Activated CD4-positive, alpha-beta T cell treated with anti-CD3 and anti-CD28 coated beads, Interleukin-2, amount 10 ng/mL, durations not matched to agents 24 days and 14 days (primary cell): ENCODE measurements at places on chromosomes 6 and 20. TPM values are rescaled to one million over a fixed set of nuclear protein-coding genes. Genes with fewer than 3 reads are reported as not detected.

- DNase-seq = no peak
- H3K27ac ChIP-seq = no peak overlapping the region
- H3K4me1 ChIP-seq = no peaks in the 10 kb centered on the region
These were observed 44.1 kb upstream of the FAM8A1 start for GRCh38 chr6:17556014-17556413.

DNA sequence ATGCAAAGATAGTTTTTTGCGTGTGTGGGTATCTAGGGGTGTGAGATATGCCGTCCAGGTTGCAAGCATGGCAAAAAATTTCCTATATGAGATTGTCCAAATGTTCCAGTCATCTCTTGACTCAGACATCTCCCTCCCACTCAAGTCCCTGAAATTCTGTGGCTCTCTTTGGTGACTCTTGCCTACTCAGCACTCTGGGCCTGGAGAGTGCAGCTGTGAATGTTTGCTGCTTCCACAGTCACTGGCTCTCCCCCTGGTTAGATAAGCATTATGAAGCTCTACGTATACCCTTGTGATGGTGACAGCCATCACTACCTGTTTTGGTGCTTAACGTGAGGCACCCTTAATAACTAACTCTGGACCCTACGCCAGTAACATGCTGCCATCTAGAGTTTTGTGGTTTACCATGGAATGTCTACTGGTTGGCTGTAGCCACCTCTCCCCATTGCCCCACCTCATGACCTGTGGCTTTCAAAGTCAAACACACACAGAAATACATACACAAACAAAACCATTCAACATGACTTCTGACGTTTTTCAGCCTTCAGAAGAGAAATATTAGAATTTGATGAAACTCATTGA is 621.9 kb upstream of the CITED2 start:
- H3K4me1 ChIP-seq = no peaks in the 10 kb centered on the region
- H3K4me3 ChIP-seq = no peak overlapping the region
- no peak overlapping the region for H3K27ac ChIP-seq
- no peak for DNase-seq
- no peaks in the 10 kb centered on the region for H3K36me3 ChIP-seq

DNA sequence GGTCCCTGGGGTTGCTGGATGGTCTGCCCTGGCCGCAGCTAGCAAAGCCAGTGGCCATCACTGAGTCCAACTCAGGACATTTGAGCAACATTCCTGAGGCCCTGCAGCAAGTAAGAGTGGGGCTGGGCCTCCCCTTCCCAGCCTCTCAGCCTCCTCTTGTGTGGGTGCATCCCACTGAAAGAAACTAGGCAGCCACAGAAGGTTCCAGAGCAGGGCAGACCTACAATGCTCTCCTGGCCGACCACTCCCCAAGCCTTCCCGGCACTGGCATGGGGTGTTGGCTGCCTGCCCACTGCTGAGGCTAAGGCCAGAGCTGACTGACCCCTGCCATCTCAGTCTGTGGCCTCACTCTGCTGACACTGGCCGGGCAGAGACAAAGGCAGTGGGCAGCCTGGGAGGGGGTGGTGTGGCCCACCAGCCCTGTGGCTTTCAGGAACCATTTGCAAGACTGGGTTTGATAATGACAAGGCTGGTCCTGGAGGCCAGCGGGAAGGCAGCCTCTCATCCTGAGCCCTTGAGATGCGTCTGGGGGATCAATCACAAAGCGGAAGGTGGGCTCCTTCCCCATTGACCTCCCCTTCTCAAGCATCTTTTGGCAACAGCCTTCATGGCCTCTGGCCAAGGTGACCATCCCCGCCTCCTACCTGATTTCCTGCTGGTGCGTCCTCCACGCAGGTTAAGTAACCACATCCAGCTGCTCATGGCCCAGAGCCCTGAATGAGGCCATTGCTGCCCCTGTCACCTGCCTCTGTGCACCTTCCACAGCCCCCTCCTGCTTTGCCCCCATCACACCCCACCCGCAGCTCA is 9.6 kb downstream of the DLGAP4 start:
- no peaks in the 10 kb centered on the region for H3K36me3 ChIP-seq
- no peaks in the 10 kb centered on the region for H3K4me1 ChIP-seq
- no peak overlapping the region for H3K4me3 ChIP-seq
- DNase-seq = no peak
- no peaks in the 10 kb centered on the region for H3K27me3 ChIP-seq
- no peak overlapping the region for H3K27ac ChIP-seq

Gene TNFRSF6B
- total RNA-seq = not detected in 2 replicates

DNA sequence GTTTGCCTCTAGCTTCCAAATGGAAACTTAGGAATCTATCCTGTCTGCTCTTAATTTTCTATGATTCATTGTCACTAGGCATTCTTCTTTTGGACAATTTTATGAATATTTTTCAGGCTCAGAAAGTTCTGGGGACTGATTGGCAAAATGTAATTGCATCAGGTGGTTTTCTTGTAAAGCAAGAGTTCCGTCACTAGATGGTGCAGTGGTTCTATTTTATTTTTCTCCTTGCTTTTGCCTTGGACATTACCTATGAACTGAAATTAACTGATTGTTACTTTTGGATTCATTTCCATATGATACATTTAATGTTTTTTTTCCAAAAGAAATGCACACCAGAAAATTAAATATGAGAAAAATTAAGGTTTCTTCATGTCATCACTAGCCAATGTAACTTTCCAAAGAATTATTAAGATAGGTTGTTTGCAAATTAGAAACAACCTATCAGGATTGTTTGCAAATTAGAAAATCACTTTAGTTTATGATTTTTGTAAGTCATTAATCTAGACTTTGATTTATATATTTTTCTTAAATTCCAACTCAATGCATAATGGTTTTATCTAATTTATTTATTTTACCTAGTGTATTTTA is 48.0 kb downstream of the TMEM170B start:
- no peak overlapping the region for H3K4me3 ChIP-seq
- no peaks in the 10 kb centered on the region for H3K4me1 ChIP-seq
- no peak overlapping the region for H3K27ac ChIP-seq
- H3K27me3 ChIP-seq = peaks cover 13% of the 10 kb centered on the region

Gene ARFGEF3
- total RNA-seq = 0.47 TPM in 2 replicates

Gene TNFRSF21
- total RNA-seq = 3.8 and 4.2 TPM in 2 replicates

DNA sequence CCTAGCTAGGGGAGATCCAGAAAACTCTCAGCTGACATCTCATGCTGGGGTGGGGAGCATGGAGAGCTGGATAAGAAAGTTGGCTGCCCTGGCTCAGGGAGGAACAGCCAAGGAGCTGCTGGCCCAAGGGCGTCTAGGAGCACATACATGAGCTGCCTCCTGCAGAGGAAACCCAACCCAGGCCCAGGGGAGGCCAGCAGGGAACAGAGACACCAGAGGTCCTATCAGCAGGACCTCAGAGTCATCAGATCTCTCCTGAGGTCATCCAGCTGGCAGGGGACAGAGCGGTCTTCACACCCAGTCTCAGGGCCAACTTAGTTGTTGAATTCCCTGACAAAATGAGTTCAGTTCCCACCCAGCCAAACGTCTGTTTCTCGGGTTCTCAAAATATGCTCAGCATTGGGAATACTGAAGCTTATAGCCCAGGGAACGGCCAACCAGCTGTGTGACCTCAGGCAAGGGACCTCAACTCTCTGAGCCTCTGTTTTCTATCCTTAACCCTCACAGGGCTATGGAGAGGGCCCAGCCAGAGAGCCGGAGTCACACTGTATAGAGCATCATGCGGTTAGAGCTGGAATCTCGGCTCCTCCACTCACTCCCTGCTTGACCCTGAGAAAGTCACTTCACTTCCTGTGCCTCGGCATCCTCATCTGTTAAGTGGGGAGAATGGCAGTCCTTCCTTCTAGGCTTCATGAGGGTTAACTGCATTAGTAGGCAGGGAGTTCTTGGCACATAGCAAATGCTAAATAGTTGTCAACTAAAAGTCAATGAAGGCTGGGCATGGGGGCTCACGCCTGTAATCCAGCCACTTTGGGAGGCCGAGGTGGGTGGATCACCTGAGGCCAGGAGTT is 13.8 kb downstream of the ADA start:
- DNase-seq = no peak
- no peaks in the 10 kb centered on the region for H3K27me3 ChIP-seq
- no peak overlapping the region for H3K4me3 ChIP-seq
- H3K36me3 ChIP-seq = peaks cover 61% of the 10 kb centered on the region

DNA sequence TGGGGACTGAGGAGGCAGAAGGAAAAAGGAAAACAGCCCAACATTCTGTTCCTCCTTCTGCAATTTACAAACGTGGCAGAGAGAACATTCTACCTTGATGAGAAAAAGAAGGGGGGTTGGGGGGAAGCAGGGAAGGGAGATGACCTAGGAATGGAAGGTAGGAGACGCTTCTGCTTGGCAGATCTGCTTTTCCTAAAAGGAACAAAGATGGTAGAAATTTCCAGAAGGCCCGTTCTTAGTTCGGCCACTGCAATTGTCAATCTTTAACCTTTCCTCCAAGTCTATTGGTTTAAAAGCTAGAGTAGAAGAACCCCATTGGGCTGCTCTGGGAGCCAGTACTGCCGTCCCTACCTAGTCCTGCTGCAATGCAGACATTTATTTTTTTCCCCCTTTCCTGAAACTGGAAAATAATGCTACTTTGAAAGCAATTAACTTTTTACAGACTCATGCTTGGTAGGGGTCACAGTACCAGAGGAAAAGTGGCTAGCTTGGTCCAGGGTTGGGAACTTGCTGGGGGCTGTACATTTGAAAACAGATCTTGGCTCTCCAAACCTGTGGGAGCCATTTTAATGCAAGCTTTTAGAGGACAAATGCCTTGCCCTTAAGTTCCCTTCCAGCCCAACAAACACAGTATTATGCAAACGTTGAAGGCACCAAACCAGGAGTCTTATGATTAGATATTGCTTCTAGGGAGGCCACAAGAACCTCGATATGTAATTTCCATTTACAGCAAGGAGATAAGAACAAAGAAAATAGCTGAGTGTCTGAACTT is 2.6 kb downstream of the ZMYND8 start:
- peak overlapping the region; percentile 91 for H3K4me3 ChIP-seq
- H3K27me3 ChIP-seq = no peaks in the 10 kb centered on the region
- H3K4me1 ChIP-seq = peaks cover 25% of the 10 kb centered on the region
- peak; percentile 61 for DNase-seq

Gene TASP1
- 14.6 and 14.9 TPM in 2 replicates for total RNA-seq

DNA sequence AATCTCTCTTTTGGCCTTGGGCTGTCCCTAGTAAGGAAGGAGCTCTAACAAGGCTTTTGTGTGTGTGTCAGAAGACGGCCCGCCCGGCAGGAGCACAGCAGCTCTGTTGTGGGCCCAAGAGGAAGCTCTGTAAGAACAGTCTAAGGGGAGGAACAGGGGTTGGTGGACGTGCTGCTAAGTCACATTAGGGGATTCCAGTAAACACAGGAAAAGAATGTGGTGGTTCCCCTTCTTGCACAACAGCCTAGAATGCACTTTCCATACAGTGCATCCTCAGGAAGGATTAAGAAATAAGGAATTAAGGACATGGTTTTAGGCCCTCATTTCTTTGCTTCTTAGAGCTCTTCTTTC is 114.5 kb downstream of the RNF144B start:
- peaks cover 15% of the 10 kb centered on the region for H3K27me3 ChIP-seq
- H3K4me1 ChIP-seq = peaks cover 1% of the 10 kb centered on the region
- no peaks in the 10 kb centered on the region for H3K36me3 ChIP-seq
- H3K4me3 ChIP-seq = no peak overlapping the region
- DNase-seq = no peak

- no peak for DNase-seq
- no peaks in the 10 kb centered on the region for H3K36me3 ChIP-seq
- no peak overlapping the region for H3K4me3 ChIP-seq
- peaks cover 18% of the 10 kb centered on the region for H3K27me3 ChIP-seq
These were observed 70.9 kb downstream of the ATP9A start for GRCh38 chr20:51697096-51697826.

DNA sequence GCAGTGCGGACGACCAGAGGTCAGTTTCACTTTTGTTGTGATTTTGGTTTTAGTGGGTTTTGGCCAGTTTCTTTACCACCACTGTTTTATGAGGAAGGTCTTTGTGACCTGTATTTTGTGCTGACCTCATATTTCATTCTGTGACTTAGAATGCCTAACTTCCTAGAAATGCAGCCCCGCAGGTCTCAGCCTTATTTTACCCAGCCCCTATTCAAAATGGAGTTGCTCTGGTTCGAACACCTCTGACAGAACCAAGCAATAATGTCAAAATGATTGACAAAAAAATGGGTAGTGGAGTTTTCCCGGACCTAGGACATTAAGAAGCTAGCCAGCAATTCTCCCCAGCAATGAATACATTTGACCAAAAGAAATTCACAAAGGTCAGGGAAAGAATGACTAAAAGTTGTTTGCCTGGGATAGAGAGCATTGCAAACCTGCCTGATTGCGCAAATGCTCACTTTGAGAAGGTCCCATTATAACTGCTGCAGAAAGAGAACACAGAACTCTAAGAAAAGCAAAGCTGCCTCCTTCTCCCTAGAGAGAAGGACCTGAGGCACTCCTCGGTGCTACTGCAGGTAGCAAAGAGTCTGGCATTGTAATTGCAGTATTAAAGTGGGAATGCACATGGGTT is 288.8 kb downstream of the ADGB start:
- no peaks in the 10 kb centered on the region for H3K27me3 ChIP-seq
- H3K4me3 ChIP-seq = no peak overlapping the region
- H3K4me1 ChIP-seq = peaks cover 5% of the 10 kb centered on the region
- DNase-seq = no peak

GRCh38 chr6:2614846-2615245 is 135.9 kb downstream of the MYLK4 start:
- DNase-seq = no peak
- no peak overlapping the region for H3K27ac ChIP-seq
- H3K36me3 ChIP-seq = no peaks in the 10 kb centered on the region
- H3K4me1 ChIP-seq = no peaks in the 10 kb centered on the region
- peaks cover 40% of the 10 kb centered on the region for H3K27me3 ChIP-seq

DNA sequence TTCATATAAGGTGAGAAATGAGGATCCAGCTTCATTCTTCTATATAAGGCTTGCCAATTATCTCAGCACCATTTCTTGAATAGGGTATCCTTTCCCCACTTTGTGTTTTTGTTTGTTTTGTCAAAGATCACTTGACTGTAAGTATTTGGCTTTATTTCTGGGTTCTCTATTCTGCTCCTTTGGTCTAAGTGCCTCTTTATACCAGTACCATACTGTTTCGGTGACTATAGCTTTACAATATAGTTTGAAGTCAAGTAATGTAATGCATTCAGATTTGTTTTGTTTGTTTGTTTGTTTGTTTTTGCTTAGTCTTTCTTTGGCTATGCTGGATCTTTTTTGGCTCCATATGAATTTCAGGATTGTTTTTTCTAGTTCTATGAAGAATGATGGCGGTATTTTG is 64.6 kb downstream of the ERMARD start:
- no peak overlapping the region for H3K27ac ChIP-seq
- no peaks in the 10 kb centered on the region for H3K4me1 ChIP-seq
- peaks cover 43% of the 10 kb centered on the region for H3K27me3 ChIP-seq
- no peaks in the 10 kb centered on the region for H3K36me3 ChIP-seq
- no peak overlapping the region for H3K4me3 ChIP-seq
- no peak for DNase-seq
